ENCODE measurements at places on chromosomes 11 and 22.

- DNase-seq: peak; percentile 59
Measured at GRCh38 chr11:66126808-66127555, 56.9 kb downstream of the PACS1 start.

DNA sequence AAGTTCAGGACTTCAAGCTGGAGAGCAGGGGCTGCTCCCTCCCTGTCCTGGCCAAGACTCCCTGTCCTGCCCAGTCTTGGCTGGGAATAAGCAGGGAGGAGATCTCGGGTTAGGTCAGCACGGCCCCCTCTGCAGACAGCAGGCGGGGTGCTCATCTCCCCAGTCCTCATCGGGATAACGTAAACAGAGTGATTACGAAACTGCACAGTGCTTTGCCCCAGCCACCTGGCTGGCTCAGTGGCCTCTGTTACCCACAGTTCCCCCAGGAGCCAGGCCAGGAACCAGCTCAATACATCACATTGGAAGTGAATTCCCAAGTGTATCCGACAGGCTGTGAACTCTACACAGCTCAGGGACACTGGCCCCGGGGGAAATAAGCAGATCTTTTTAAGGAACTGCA, 42.7 kb upstream of the KCNJ11 start:
- no peak for DNase-seq

GRCh38 chr11:71212871-71213559, 39.4 kb downstream of the SHANK2 start:
- no peak for DNase-seq

DNA sequence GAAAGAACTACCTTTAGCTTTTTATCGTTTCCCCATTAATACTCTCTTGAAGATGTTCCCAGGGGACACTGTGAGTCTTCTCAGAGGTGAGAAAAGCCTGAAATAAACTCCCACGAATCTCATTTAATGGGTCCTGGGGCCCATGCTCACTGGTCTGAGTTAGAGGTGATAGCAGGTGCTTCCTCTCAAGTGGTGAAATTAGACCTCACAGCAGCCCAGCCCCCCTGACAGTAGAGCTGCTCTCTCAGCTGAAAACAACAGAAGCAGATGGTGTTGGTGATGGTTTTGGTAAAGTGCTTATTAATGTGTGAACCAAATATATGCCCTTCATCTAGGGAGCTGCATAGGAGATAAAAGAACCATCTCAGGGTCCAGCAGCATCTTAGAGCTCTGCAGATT, 76.8 kb upstream of the VPREB1 start:
- no peak for DNase-seq

DNA sequence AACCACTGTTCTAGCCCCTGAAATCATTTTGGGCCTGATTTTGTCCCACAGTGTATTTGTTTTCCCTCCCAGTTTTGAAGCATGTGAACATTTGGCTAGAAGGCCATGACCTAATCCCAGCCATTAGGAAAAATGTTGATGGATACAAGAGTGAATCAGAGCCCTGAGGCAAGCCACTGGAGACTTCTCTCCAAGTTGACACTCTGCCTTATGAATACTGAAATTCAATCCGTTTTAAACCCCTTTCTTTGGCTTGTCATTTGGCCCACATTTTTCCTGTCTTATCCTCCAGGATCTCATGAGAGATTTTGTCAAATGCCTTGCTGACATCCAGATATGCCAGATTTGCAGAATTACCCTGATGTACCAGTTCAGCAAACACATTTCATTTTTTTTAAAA, 158.8 kb downstream of the FAT3 start:
- no peak for DNase-seq

- DNase-seq: no peak
Measured at GRCh38 chr11:107567739-107568335, 2.3 kb upstream of the ALKBH8 start.

GRCh38 chr11:64609436-64610047, 18.5 kb downstream of the SLC22A12 start:
- DNase-seq: no peak

DNA sequence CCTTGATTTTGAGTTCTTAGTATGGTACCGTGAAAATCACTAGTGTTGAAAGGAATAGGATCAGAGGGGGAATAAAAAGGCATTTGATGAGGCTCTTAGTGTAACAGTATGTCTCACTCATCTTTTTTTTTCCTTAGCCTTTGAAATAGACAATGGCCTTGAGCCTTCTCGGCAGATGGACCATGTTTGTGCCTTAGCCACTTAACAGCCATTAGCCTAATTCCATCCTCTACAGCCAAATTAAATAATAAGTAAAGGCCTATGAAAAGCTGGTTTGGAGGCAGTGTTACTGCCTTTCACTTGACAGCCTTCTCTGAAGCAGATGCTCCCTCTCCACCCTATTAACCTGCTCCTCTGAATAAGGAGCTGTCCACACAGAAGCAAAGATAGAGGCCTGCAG, 580.7 kb downstream of the NTM start:
- DNase-seq: no peak

DNA sequence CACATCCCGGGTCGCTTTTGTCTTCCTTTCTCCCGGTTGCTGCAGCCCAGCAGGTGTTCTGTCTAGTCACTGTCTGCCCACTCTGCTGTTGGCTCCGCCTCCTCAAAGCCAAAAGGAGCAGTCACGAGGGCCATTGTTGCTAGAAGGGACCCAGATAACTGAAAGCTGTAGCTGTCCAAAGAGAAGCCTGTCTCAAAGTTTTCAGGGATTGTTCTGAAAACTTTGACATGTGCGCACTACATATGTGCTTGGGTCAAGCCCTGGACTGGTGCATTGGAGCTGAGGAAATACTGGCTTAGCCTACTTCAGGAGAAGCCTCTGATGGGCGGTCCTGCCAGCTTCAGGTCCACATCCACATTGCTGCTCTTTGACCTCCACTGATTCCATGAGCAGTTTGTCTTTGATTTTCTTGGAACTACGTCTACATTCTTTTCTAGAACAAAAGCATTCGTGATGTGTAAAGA, 8.8 kb upstream of the OR2AT4 start:
- DNase-seq: no peak

All from activated CD4-positive, alpha-beta T cell treated with anti-CD3 and anti-CD28 coated beads, Interleukin-2, amount 50 U/mL, for 1 hour (primary cell).